NCI-H187 treated with DMSO at 0.1 percent for 48 hours (cell line): ENCODE measurements at places on chromosomes 5 and 9.

- DNase-seq = no peak
These were observed 43.3 kb upstream of the ZNF622 start for GRCh38 chr5:16508730-16509531.

- DNase-seq = no peak
These were observed 20.0 kb downstream of the JMY start for GRCh38 chr5:79255786-79256557.

DNA sequence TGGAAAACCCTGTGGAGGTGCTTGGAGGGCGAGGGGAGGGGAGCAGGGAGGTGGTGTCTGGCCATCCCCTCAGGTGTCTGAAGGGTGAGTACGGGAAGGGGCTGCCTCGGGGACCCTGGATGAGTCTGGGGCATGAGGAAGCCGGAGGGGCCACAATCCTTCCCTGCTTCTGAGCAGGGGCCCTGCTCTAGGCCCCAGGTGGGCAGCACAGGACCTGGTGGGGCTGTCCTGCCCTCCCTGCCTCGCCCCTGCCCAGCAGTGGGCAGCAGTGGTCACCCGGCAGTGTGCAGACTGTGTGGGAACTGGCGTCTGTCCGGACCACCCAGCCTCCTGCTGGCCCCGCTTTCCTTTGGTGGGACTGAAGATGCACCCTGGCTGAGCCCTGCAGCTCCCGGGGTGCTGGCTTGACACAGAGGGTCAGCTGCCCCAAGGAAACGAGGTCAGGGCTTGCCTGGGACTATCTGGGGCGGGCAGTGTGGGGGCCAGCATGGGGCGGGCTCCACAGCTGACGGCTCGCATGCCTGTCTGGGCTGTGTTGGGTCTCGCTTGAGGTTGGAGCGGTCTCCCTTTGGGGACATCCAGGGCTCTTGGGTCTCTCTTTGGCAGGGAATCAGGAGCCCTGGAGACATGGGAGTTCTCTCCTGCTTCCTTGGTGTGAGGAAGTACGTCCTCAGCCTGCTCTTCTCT is 26.1 kb downstream of the RXRA start:
- no peak for DNase-seq

DNA sequence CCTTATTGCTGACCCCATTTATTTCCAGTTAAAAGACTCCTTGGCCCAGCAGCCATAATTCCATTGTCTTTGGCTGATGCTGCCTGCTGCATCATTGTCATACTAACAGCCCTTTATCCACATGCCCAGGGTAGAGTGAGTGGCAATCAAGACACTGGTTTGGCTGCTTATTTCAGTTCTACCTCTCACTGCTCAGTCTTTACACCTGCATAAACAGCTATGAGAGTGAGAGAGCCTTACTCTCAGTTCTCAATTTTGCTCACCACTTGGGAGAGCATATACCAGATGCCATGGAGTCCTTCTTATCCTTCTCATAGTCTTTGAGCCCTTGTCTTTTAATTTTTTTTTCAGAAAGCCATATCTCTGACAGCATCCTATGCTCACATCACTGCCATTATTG is 596.9 kb upstream of the CYLC2 start:
- no peak for DNase-seq

DNA sequence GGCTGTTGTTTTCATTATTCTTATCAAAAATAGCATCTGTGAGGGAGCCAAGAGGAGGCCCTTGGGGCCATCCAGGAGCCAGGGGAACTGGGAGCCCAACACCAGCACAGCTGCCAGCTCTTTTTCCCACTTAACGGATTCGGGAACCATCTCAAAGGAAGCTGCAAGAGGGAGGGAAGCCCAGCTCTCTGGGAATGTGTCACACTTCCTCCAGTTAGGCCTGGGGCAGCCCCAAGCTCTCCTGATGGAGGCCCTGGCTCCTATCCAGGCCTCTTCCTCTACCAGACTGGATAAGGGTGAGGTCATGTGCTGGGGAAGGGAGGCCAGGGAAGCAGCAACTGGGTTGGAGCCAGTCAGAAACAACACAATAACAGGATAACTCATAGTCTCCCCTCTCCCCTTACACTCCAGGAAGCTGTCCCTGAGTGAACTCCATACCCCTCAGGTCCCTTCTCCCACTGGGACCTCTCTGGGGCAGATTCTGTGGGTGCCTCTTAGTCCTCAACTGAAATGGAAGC is 12.7 kb downstream of the CSF2 start:
- DNase-seq = no peak

DNA sequence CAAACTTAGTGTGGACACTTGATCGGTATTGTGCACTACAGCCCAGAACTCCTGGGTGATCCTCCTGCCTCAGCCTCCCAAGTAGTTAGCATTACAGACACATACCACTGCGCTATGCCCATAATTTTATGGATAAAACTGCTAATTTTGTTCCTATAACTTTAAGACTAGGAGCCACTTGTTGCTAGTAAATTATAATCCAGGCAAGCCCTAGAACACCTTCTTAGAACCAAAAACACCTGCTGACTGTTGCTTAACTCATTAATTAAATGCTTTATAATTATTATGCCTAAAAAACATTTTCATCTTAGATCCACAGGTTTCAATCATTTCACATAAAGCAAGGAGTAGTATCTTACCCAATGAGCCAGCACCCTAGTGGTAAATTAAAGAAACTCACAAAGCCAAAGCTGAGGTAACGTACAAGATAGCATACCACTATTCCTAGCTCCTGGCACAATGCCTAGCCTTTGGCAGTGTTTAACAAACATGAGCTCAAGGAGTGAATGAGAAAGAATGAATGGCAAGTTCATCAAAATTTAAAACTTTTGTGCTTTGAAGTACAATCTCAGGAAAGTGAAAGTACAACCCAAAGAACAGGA is 5.4 kb downstream of the MRPS27 start:
- DNase-seq = no peak
